Activated CD4-positive, alpha-beta T cell treated with anti-CD3 and anti-CD28 coated beads, Interleukin-2, amount 50 U/mL, for 16 hours (primary cell): ENCODE measurements at places on chromosomes 1 and 21.

GRCh38 chr1:36889478-36890226, 144.7 kb downstream of the GRIK3 start:
- DNase-seq, result no peak

DNA sequence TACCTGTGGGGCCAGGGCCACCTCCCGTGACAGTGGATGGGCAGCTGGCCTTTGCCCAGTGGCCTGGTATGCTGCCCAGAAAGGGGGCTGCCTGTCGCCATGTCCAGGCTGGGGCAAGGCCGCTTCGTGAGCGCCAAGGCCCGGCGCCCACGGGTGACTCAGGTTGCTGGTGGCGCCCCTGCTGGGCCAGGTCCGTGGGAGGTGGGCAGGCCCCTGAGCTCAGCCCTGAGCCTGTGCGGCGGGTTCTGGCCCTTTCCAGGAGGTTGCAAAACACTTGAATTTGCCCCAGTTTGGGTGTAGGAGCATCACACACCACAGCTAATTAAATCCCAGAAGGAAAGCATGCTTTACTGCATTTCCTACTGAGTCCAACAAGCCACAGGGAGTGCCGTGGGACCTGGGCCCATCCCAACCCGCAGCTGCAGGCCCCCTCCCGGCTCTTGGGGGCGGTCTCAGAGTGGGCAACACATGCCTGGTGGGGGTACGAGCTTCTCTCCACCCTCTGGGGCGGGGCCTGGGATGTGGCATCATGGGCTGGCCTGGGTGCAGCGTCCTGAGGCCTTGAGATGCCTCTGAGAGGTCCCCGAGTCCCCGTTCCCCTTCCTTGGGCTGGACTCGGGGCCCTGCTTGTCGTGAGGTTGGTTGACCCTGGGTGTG, 159.8 kb downstream of the PEX14 start:
- DNase-seq, result no peak

GRCh38 chr1:205493241-205494085, 11.0 kb upstream of the CDK18 start:
- DNase-seq, result no peak

- no peak for DNase-seq
Observed at GRCh38 chr1:41536361-41536802, 51.9 kb upstream of the EDN2 start.

GRCh38 chr1:151981178-151981525, 12.5 kb downstream of the S100A10 start:
- no peak for DNase-seq
